Heart right ventricle (tissue), 16 donors: ENCODE measurements at places on chromosomes 11 and 22. TPM values are rescaled to one million over a fixed set of nuclear protein-coding genes. Genes with fewer than 3 reads are reported as not detected.
A peak's percentile ranks its signal among the peaks of the same experiment; 100 is the strongest.

DNA sequence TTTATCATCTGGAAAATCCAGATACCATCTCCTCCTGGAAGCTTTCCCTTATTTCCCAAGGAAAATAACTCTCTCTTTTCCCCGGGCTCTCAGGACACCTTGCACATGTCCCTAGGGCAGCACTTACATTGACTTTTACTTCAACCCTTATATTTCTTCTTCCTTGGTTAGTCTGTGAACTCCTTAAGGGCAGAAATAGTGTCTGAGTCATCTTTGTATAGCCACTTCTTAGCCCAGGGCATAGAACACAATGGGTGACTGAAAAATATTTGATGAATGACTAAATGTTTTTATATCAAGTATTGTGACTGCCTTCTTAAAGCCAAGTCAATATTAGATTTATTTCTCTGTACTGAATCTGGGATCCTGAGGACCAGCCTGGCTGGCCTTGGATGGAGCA, 45.4 kb upstream of the MYOD1 start:
- DNase-seq: no peak

DNA sequence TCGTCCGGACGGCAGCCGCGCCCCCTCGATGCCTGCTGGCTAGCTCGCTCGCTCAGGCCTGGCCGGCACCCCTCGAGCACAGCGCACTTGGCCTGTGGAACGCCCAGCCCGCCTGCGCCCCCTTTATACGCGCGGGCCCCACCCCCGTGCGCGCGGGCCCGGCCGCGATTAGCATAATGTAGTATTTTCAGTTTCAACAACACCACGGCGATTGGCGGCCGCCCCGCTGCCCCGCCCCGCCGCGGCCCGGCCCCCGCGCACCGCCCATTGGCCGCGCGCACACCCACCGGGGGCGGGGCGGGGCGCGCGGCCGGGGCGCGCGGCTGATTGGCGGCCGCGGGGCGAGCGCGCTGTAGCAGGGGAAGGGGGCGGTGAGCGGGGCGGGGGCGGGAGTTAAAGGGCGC, at the start of gene CDKN1C:
TSS of gene CDKN1C (minus strand) at position 98 of the 404 bp plus-strand sequence. CDS start 319 bp downstream, outside the sequence.
- DNase-seq: peak; percentile 91

- DNase-seq: no peak
Observed at GRCh38 chr11:120055646-120056045, 82.3 kb downstream of the TRIM29 start.

DNA sequence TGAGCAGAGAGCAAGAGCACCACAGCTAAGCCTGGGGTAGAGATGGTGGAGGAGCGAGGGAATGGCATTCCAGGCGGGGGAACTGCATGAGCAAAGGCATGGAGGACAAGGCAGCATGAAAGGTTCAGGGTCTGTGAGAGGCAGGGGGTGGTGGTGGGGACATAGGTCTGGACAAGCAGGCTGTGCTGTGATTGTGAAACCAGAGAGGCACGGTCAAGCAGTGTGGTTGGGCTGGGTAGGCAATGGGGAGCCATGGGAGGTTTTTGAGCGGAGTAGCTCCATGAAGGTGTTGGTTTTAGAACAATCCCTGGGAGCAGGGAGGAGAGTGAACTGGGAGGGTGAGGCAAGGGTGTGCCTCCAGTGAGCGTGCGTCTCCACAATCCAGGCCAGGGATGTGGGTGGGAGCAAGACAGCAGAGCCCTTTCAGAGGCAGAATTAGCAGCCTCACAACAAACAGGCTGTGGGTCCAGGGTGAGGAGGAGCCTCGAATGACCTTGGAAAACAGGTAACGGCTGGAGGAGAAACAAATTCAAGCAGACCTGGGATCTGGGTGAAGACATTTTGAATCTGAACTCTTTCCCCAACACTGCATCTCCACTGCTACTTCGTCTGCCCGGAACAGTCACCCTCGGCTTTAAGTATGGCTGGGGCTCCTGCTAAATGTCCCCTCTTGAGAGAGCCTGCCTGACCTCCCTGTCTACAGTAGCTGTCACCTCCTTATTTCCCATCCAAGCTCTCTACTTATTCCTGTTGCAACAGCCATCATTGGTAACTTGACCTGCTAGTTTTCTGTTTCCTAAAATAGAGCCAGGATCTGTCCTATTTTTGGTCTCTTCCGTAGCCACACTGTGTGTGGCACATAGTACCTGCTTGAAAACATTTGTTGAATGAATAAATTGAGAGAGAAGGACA, 27.0 kb upstream of the TSPAN18 start:
- peak; percentile 16 for DNase-seq

DKK3 gene
- total RNA-seq: 531 TPM

RRP7A gene
- total RNA-seq: 20.9 TPM

BAIAP2L2 gene
- total RNA-seq: not detected
